Globus pallidus (tissue), 1 donor: ENCODE measurements at places on chromosomes 5 and 9.

- DNase-seq = no peak
These were observed 249.7 kb upstream of the IRX4 start for GRCh38 chr5:2132497-2132847.

DNA sequence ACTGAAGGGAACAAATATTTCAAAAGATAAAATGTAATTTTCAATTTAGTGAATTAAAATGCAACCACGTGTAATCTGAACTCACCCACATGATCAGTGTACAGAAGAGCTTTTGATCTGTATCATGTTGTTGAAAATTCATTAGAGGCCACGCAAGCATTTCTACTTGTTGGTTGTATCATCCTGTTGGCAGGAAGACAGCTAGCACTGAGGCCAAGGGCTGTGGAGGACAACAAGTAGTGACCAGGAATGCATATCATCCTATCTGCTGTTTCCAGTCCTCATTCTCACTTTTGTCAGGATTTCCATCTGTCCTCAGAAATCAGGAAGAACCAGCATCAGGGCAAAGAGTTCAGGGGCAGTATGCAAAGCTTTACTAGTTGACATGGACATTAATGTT lies 29.9 kb upstream of the CKS2 start:
- DNase-seq = no peak

GRCh38 chr5:43389679-43390329 lies 22.4 kb downstream of the CCL28 start:
- DNase-seq = peak; percentile 79

GRCh38 chr5:83925955-83926337 lies 205.3 kb upstream of the HAPLN1 start:
- DNase-seq = no peak

- DNase-seq = no peak
These were observed 27.5 kb downstream of the NTRK2 start for GRCh38 chr9:84697042-84697441.

DNA sequence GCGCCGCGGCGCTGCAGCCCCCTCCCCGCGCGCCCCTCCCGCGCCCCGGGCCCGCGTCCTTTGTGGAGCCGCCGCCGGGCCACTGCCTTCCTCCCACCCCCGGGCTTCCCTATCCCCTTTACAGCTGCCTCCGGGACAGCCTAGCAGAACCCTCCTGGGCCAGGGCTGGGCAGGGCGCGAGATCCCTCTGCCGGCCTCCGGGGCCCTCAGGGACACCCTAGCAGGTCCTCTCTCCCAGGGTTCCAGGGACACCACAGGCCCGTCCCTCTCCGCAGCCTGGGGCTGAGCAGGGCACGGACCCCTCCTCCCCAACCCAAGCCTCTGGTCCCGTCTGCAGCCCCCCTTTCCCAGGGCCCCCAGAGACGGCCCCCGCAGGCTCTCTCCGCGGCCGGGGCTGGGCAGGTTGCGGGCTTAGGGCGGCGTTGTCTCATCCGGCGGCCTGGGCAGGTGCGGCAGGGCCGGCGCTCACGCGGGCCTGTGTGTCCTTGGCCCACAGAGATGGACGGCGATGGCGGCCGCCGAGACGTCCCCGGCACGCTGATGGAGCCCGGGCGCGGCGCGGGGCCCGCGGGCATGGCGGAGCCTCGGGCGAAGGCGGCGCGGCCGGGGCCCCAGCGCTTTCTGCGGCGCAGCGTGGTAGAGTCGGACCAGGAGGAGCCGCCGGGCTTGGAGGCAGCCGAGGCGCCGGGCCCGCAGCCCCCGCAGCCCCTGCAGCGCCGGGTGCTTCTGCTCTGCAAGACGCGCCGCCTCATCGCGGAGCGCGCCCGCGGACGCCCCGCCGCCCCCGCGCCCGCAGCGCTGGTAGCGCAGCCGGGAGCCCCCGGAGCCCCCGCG lies 710 bp downstream of the WNK2 start:
- no peak for DNase-seq

- DNase-seq = no peak
These were observed 48.6 kb downstream of the UGCG start for GRCh38 chr9:111945216-111945615.

DNA sequence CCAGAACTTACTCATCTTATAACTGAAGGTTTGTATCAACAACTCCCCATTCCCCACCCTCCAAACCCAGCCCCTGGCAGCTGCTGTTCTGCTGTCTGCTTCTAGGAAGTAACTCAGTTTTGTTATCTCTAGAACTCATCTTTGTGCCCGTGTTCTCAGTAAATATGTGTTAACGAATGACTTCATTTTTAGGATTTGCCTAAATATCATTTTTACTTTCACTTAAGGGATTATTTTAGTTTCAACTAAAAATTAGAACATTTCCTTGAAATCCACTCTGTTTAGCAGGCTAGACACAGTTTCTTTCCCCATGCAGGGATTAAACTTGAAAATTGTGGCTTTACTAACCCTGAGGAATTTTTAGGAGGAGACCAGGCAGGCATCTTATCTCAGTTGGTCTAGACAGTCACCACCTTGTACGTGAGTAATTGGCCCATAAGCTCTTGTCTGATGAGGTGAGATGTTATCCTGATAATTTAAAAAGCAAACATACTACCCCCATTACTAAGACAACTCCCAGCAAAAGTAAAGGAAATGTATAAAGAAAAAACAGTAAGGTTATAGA lies 68.2 kb upstream of the TNFAIP8 start:
- no peak for DNase-seq

GRCh38 chr9:131387394-131387793 lies 6.5 kb upstream of the PRRC2B start:
- DNase-seq = no peak

DNA sequence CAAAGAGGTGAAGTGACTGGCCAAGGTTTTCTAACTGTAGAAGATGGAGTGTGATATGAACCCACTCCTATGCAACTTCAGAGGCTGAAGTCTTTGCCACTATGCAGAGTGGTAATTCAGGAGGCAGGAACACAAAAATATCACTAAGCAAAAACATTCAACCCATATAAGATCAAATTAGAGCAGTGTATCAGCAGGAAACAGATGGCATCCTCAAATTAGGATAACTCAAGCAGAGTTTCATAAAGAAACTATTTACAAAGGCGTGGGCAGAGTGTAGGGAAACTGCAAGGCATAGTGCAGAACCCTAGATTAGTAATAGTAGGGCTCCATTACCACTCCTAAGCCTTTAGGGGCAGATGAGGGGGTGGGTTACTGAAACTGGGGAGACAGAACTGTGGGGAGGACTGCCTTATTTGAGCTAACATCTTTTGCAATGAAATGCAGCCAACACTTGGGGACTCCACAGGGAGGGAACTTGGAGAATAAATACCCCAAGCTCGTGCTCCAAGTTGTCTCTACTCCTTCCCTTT lies 72.2 kb downstream of the PTTG1 start:
- no peak for DNase-seq

DNA sequence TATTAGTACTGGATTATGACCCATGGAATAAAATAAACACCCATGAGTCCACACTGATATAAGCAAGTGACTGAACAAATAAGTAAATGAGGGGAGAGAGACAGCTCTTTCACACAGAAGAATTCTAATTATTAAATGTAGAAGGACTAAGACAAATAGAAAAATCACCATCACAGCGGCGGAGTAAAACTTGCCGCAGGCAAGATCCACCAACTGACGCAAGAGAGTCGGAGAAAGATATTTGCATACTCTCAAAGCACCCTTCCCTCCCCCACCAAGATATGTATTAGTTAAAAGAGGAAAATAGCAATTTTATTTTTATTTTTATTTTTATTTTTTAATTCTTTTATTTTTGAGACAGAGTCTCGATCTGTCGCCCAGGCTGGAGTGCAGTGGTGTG lies 14.6 kb upstream of the N4BP3 start:
- no peak for DNase-seq

DNA sequence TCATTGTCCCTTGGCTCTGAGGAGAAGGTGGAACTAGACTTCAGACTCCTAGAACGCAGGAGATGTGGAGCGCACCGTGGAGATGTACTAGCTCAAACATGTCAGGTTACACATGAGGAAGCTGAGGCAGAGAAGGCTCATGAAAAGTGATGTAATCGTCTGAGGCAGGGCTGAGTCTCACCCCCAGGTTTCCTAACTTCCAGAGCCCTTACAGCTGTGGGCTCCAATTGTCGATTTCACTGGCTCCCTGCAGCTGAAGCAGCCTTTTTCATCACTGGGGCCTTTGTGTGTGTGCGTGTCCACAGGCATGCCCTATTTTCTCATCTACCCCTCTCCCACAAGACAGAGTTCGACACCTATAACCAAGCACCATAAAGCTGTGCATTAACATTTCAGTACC lies 370.6 kb downstream of the NTRK2 start:
- peak; percentile 85 for DNase-seq

DNA sequence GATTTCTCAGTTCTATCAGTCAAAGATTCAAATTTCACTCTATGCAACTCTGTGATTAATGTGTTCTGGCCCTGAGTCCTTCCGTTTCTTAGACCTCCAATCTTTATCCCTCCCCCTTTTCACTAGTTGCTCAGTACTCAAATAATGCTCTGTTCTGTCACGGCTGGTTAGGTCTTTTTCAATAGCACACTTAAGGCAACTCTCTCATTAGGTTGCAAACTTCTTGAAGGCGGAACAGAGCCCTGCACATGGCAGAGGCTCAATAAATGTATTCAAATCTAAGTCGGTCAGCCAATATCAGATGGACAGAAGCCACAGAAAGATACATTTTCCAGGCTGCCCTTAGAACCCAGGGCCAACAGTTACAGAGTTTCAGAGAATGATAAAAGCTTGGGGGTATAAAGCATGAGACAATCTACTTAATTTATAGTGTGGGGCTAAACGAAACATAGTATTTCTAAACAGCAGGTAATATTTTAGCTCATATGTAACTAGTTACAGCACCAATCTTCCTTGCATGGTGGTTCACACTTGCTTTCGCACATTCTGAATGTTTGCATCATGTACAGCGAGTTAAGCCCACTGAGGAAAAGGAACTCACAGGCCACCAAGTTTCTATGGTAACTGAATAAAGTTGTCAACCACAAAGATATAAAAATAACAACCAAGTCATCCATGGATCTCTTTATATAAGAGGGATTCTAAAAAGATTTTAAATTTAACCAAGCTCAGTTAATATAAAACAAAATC lies 67.1 kb upstream of the GOLPH3 start:
- DNase-seq = no peak

GRCh38 chr5:169354921-169355320 lies 54.0 kb upstream of the SLIT3 start:
- no peak for DNase-seq

GRCh38 chr5:83313436-83313835 lies 158.1 kb upstream of the VCAN start:
- DNase-seq = no peak

GRCh38 chr9:129221233-129221632 lies 43.2 kb upstream of the IER5L start:
- DNase-seq = no peak

DNA sequence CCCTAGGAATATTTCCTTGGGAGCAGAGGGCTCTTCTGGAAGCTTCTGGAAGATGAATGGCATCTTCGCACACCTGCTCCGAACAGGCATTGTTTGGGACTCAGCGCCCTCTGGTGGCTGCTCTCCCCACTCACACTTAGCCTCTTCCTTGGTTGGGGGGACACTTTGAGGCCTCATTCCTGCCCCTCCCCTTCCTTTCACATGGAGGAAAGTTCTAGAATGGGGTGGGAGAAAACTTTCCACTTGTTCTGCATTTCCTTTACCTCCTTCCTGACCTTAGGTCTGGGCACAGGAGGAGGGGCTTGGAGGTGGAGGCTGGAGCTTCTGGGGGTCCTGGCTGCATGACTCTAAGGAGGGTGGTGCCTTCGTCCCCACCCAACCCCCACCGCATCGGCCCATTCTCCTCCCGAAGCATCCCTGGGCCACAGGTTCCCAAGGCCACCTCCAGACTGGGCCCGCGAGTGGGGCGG lies 19.3 kb upstream of the SMIM32 start:
- DNase-seq = peak; percentile 40

DNA sequence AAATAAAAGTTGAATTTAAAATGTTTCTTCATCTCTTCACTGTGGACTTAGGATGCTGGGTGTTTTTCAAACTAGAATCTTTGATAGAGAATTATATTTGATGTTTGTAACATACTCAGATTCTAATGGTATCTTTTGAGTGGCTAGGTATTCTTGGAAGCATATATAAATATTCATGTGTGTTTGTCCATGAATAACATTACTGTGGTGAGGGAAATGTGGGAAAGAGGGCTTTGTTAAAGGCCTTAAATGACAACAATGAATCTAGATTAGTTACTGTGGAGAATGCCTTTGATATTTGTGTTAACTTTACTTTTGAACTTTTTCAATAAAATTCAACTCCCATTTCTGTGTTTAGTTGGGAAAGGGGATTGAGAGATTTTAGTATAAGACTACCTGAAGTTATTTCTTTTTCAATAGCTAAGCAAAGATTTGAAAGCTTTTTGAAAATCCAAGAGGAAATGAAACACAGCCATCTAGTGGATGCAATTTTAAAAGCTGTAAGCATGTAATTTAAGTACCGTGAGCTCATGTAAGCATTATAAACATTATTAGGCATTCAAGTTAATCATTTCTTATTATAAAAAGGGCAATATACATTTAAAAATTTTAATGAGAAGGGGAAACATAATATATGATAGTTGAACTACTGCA lies 69.6 kb downstream of the CCDC171 start:
- no peak for DNase-seq

DNA sequence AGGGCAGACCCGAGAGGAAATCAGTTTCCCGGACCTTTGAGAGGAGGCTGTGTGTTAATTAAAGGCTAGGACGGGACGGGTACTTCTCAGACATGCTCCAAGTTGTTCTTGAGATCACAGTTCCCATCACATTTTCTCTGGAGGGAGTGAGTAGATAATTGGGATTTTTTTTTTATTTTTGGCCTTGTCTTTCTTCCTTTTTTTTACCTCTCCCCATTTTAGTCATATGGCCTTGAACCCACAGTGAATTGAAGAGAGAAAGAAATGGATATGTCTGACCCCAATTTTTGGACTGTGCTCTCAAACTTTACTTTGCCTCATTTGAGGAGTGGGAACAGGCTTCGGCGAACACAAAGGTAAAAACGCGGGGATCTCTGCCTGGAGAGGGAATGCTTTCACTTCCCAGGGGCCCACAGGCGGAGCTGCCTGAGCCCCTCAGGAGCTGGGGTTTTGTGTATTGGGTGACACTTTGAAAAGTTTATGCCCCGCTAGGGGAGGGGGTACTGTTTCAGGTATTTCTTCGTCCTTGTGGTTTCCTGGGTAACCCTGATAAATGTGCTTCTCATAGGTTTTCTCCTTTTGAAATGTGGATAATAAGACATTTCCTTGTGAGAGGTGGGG lies 191.8 kb downstream of the CD180 start:
- no peak for DNase-seq

- DNase-seq = no peak
These were observed 172.2 kb upstream of the SNX2 start for GRCh38 chr5:122602700-122603099.

DNA sequence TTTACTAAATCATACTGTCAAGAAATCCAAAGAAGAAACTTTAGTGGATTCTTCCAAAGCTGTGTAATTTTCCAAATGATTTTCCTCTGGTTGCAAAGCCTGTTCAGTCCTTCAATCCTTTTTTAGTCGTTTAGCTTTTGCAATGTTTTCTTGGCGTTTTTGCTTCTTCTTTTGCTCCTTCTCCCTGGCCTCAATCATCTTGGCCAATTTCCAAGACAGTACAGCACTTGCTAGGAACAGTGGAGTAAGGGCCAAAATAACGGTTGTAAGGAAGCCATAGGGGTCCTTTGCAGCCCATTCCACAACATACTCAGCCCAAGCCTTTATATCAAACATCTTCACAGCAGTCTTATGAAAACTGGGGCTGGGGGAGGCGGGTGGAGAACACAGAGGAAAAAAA lies 2.4 kb downstream of the SMIM15 start:
- no peak for DNase-seq

- DNase-seq = no peak
These were observed 76.8 kb downstream of the CFAP77 start for GRCh38 chr9:132486706-132487350.
